ENCODE measurements at places on chromosomes 6 and 20.

DNA sequence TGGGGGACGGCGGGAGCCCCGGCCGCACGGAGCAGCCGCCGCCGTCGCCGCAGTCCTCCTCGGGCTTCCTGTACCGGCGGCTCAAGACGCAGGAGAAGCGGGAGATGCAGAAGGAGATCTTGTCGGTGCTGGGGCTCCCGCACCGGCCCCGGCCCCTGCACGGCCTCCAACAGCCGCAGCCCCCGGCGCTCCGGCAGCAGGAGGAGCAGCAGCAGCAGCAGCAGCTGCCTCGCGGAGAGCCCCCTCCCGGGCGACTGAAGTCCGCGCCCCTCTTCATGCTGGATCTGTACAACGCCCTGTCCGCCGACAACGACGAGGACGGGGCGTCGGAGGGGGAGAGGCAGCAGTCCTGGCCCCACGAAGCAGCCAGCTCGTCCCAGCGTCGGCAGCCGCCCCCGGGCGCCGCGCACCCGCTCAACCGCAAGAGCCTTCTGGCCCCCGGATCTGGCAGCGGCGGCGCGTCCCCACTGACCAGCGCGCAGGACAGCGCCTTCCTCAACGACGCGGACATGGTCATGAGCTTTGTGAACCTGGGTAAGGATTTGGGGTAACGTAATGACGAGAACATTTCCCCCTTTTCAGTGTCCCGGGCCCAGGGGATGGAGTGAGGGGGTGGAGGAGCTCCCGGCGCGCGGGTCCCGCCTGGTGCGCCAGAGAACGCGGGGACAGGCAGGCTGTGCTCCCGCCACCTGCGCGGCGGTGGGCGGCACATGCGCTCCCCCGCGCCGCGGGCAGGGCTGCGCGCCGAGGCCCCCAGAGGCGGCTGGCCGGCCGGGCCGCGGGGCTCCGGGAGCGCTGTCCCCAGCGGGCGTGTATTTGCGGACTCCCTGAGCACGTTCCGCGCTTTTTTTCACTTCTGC lies 1.4 kb downstream of the BMP6 start:
- peak; percentile 47 for DNase-seq

DNA sequence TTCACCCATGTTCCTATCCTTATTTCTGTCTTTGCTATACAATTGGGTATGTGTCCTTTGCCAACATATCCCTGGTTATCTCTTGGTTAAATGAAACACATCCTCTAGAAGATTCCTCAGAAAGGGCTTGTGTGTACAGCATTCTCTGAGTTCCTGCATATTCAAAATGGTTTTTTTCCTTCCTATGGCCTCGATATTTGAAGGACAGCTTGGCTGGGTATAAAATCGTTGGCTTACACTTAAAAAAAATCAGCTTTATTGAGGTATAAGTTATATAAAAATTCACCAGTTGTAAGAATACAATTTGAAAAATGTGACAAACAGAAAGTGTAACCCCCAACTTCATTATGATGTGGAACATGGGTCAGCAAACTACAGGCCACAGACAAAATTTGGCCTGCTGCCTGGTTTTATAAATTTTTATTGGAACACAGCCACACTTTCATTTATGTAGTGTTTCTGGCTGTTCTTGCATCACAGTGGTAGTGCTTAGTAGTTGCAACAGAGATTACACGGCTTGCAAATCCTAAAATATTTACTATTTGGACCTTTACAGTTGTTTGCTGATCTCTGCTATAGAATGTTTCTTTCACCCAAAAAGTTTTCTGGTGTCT lies 16.7 kb downstream of the PCMT1 start:
- DNase-seq: no peak

GRCh38 chr6:52317841-52318581 lies 33.5 kb upstream of the MCM3 start:
- no peak for DNase-seq

DNA sequence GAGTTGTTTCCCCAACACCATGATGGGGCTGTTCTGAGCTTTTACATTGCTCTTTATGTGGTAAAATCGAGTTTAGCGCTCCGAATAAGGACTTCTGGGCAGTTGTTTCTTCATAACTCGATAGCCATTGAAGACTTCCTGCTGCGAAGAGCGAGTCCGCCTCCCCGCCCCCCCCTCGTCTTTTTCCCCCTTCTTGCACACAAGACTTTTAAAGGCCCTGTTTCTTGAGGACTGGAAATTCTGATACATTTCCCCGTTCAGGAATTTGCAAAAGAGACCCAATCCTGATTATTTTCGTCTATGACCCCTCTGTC lies 1.5 kb upstream of the CITED2 start:
- no peak for DNase-seq

- no peak for DNase-seq
Measured at GRCh38 chr20:25622049-25622448, 1.8 kb downstream of the NANP start.

DNA sequence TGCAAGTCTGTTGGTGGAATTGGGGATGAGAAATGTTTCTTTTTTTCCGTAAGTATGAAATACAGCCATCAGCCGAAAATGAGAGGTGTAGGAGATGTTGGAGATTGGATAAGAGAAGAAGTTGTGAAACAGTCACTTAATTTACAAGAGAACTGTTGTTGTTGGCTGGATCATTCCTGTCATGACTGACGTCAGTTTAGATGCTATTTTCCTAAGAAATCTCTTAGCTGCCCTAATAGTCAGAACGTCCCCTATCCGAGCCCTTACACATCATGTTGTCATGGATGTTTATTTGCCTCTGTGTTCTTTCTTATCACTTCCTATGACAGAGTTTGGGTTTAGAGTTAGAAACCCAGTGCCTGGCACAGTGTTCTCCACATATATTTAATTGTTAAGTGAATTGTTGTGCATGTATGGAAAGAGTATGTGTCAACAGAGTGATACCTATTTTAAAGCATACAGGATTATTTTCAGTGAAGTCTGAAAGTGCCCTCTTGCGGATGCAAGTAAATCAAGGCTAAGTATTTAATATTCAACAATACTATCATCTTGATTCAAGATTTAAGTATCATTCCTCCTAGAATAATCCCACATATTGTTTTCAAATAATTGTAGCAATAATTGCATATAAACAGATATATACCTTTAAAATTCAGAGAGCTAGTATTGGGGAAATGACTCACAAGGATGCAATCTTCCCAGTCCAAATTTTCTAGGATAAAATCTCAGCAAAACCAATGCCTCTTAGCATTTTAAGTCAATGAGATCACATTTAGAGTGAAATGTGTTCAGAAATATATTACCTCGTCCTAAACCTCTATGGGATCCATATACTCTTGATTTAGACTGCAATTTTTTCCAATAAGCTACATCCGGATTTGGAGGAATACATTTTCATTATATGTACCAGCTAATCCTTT lies 309.9 kb upstream of the NOX3 start:
- DNase-seq: no peak

DNA sequence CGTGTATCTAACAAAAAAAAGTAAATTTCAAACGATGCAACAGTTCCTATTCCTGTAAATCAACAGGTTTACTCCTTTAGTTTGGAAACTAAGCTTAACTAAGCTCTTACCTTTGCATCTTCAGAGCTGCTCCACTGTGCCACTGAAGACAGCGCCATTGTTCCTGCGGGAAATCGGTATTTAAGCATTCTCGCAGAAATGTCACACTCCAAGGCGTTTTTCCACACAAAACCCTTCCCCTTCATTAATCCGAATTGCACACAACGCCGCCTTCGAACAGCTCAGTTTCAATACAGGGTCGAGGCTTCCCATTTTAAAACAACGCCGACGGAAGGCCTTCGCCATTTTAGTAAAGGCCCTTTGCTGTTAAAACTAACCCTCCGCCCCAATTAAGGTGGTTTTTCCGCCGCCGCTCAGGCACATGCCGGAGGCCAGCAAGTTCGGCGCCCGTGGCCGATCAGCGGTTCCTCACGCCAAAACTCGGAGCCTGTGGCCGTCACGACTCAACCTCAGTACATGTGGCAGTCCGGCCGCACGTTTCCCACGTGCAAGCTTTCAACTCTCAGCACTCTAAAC lies 35.4 kb upstream of the SYNCRIP start:
- DNase-seq: no peak

DNA sequence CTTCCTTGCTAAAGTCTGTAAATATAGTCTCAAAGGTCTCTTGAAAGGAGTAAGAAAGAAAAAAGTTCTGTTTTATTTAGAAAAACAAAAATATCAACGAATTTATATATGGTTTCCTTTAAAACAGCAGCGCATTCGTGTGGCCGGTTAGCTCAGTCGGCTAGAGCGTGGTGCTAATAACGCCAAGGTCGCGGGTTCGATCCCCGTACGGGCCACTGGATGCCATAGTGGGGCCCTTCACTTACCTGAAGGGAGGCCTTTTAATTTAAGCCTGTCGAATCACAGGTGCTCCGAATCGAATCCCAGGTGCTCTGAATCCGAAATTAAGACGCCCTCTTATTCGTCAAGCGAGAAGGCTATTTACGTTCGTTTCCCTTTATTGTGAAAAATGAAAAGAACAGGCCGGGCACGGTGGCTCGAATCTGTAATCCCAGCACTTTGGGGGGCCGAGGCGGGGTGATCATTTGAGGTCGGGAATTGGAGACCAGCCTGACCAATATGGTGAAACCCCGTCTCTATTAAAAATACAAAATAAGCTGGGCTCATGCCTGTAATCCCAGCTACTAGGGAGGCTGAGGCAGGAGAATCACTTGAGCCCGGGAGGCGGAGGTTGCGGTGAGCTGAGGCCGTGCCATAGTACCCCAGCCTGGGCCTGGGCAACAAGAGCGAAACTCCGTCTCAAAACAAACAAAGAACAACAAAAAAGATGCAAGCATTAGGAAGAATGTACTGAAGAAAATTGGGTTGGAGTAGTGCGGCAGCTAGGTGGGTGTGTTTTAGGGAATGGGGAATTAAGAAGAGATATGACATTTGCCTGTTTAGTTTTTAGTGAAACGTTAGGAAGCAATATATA lies 195.8 kb upstream of the ZNF184 start:
- no peak for DNase-seq

- no peak for DNase-seq
Measured at GRCh38 chr6:141140905-141141304, 991.8 kb upstream of the GJE1 start.
